Stimulated activated CD4-positive, alpha-beta T cell treated with anti-CD3 and anti-CD28 coated beads, Interleukin-15, amount 100 ng/mL, for 24 hours (primary cell): ENCODE measurements at places on chromosomes 5 and 9.

GRCh38 chr5:41796061-41796460 lies 74.2 kb downstream of the OXCT1 start:
- DNase-seq: no peak

DNA sequence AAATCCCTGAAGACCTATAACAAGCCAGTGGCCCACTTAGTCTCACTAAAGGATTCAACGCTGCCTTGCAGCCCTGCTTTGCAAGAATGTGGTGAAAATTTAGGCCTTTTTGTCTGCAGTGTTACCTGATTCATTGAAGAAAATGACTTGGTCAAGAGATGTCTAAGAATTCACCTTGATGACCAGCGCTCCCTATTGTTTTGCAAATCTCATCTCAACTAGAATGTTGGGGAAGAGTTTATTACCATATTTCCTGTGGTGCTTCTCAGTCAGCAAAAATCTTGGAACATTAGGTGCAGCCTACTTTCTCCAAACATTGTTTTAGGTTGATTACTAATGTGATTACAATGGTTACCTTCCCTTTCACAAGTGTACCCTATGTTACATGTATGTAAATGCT lies 53.5 kb downstream of the PLK2 start:
- no peak for DNase-seq

GRCh38 chr9:78171651-78172050 lies 64.2 kb upstream of the CEP78 start:
- no peak for DNase-seq

DNA sequence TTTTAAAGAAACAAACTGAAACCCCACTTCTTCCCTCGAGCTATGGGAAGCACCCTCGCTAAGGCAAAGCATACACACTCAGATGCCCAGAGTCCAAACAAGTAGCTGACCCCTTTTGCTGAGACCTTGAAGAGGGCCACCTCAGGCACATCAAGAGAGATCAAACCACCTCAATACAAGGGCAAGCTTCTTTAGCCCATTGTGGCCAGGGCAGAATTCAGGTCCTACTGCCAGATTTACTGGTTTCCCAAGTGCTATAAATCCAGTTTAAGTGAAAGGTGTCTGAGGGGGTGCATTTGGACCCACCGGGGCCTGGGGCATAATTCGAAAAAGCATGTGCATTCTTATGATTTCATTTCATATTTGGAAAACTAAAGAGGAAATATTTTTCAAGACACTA lies 40.4 kb downstream of the NEURL1B start:
- no peak for DNase-seq

DNA sequence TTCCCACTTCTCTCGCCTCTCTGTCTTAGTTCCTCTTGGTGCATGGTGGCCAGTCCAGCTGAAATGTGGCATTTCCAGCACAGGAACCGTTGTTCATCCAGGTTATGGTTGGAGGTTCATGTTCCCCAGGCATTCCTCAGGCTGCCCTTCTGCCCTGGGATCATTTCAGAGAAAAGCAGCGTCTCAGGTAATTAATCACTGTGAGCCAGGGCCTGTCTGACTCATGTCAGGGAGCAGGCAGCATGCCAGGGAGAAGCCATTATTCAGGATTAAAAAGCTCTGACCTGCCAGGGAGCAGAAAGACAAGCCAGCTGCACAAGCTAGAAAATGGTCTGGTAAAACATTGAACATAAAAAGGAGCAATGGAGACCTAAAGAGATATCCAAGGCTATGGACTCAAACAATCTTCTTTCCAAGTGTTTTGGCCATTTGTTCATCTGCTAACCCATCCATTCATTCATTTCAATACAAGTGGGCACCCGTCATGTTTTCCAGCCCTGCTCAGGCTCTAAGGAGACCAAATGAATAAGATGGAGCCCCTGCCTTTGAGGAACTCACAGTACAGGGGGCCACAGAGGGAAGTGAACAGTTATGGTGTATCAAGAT lies 241.4 kb downstream of the DRD1 start:
- DNase-seq: no peak

DNA sequence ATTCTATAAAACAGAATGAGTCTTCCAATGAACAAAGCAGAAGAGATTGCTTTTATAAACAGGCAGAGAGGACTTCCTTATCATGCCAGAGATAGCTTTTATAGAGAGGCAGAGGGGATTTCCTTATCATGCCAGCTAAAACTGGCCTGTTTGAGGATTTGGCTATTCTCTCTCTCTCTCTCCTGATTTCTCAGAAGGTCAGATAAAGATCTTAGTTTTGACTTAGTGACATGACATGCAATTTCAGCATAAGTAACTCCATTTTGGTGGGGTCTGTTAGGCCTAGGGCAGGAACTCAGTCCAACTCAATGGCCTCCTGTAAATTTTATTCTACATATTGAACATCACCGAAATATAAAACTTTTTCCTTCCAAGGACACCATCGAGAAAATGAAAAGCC lies 31.5 kb upstream of the DENND4C start:
- DNase-seq: no peak

- no peak for DNase-seq
These were observed 354.0 kb upstream of the CLINT1 start for GRCh38 chr5:158212917-158213316.

- DNase-seq: no peak
These were observed 67.4 kb downstream of the UNC13B start for GRCh38 chr9:35229066-35229778.

- no peak for DNase-seq
These were observed 1.6 kb upstream of the TPM2 start for GRCh38 chr9:35691334-35691650.

DNA sequence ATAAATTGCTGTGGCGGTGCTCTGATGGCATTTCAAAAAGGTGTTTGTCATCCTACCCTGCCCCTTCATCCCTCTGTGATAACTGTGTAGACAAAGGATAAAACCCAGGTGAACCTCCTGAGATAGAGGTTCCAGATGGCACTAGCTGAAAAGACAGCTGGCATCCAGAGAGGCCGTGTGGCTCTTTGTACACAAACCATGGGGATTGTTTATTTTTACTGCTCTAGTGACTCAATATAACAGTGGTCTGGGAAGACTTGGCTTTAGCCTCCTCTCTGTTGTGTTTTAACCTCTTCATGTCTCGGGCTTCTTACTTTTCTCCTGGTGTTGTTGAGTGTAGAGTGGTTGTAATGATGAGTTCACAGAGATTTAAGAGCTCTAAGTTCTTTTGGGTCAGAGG lies 48.8 kb downstream of the SH3GL2 start:
- DNase-seq: no peak

- no peak for DNase-seq
These were observed 3.9 kb downstream of the C9orf72 start for GRCh38 chr9:27569406-27569805.

GRCh38 chr5:36730537-36731216 lies 124.3 kb downstream of the SLC1A3 start:
- DNase-seq: no peak

DNA sequence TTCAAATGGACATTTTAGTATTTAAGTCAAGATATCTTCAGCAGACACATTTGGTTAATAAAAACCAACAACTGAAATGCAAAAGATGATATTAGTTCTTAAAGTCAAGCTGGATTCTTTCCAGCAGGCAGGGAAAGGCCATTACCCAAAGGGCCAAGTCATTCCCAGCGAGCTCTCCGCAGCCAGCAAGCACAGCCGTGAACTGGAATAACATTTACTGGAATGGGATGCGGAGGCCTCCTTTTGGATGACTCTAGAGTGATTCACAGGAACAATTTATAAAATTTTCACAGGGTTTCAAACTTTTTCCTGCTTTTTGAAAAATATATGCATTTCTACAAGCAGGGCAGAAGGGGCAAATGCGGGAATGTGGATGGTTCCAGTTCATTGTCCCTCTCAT lies 76.6 kb upstream of the DAB2 start:
- no peak for DNase-seq

GRCh38 chr9:79812099-79812498 lies 240.3 kb downstream of the TLE4 start:
- DNase-seq: no peak

DNA sequence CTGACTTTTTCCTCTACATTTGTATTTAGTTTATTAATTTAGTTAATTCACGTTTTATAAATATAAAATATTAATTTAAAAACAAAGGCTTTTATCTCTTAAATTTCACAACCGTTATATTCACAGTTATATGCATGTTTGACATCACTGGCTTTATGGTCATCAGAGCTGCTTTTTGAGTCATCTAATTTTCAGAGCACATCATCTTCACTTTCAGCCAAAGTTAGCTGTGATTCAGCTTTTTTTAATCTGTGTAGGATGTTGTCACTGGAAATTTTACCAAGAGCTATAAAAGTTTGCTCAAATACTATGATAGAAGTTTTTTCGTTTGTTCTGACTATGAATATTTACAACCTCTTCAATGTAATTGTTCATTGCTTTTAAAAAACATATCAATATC lies 12.4 kb downstream of the CDC37L1 start:
- no peak for DNase-seq

DNA sequence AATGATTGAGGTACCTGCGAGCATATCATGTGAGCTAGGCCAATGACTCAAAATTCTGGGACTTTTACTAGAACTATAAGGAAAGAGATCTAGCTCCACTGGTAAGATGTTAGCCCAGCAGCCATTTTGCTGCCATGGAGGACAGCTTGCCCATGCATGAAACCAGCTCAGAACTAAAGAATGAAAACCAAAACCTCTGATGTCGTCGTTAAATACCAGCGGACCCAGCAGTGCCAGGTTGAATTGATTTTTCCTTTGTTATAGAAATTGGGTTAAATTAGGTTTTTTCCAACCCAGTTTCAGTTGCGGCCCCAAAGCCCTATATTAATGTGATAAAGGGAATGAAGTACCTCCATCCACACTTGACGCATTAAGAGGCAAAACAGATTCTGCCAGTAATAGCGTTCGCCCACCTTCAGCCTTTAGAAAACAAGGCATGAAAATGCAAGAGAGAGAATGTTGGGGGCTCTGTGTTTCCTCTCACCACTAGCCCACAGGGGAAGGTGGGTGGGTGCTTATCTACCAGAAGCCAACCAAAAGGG lies 5.5 kb upstream of the ITK start:
- peak; percentile 55 for DNase-seq

DNA sequence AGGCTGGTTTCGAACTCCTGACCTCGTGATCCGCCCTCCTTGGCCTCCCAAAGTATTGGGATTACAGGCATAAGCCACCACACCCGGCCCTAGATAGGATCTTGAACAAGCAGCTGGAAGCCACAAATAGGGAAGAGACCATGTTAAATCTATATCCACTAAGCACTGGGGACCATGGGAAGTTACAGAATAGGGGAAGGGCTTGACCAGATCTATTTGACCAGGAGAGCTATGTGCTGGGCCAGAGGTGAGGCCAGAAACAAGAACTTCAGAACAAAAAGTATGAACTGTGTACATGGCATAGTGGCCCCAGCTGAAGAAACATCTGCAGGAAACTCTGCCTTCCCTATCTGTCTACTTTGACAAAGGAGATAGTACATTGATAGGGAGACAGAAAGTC lies 10.8 kb downstream of the KLF4 start:
- no peak for DNase-seq

DNA sequence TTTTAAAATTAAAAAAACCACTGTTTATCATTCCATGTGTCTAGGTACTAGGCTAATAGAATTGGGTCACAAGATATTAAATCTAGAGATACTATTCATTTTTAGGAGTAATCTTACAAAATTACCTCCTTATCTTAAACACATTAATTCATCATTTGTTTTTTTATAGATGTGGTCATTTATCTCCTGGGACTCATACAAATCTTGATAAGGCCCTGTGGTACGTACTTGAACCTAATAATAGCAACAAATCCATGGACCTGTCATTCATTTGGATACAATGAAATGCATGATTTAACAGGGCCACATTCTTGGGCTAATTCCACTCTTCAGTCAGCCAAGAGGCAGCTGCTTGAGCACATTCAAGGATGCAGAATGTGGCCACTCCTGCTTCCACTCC lies 66.4 kb upstream of the MARCHF11 start:
- no peak for DNase-seq

- DNase-seq: no peak
These were observed 335.2 kb downstream of the CWC27 start for GRCh38 chr5:65103756-65104440.

- DNase-seq: no peak
These were observed 63.4 kb downstream of the AUH start for GRCh38 chr9:91298311-91298710.

DNA sequence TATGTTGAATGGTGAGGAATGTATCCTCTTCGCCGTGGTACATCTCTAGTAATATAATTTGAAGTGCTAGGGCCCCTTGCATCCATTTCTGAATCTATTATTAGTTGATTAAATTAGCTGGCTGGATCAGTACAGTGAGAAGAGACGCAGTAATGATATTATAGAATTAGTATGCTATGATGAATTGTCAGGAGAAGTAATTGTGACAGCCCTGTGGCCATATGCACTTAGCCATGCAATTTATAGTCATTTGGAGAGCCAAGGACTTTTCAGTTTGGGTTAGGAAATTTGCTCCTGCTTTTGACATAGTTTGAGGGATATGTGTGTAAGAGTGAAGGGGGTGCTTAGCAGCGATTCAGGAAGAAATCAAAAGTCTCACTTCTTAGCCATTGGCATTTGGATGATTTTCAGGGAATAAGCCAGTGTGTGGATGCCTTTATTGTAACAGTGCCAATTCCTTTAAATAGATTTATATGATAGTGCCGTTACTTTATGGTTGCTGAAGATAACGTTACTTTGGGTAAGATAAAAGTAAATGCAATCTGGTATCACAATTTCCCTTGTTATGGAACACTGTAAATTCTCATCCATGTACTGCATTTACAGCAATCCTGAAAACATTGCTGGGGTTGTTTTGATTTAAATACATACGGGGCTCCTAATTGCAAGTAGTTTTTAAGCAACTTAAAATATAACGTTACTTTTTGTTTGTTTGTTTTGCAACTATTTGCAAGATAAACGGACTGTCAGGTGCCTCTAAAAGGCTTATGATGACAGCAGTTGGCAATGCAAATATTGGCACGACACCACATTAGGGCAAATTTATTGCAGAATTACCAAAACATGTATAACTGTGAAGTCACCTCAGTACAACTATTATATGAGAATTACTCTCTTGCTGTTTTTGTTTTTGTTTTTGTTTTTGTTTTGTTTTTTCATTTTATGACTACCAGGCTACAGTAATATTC lies 875.4 kb upstream of the WWC1 start:
- DNase-seq: no peak
